HFFc6 (cell line): ENCODE measurements at places on chromosomes 3 and 15.

GRCh38 chr15:85782064-85782463 is 12.7 kb downstream of the KLHL25 start:
- no peak for DNase-seq
- no peak overlapping the region for H3K27ac ChIP-seq
- no peaks in the 10 kb centered on the region; the same call in 1 of the 2 replicates for H3K27me3 ChIP-seq
- H3K4me3 ChIP-seq, result no peak overlapping the region
- H3K4me1 ChIP-seq, result peaks cover 18% of the 10 kb centered on the region
- no peaks in the 10 kb centered on the region for H3K36me3 ChIP-seq

- no peak overlapping the region for H3K4me3 ChIP-seq
- peaks cover 23% of the 10 kb centered on the region for H3K4me1 ChIP-seq
- no peak overlapping the region for H3K27ac ChIP-seq
- no peak for DNase-seq
- no peaks in the 10 kb centered on the region for H3K36me3 ChIP-seq
Measured at GRCh38 chr15:88839146-88839545, 35.9 kb downstream of the ACAN start.

- no peaks in the 10 kb centered on the region; the same call in 1 of the 2 replicates for H3K27me3 ChIP-seq
- no peak overlapping the region for H3K27ac ChIP-seq
- no peak overlapping the region for H3K4me3 ChIP-seq
- no peak for DNase-seq
Measured at GRCh38 chr15:85543741-85544155, 163.3 kb downstream of the AKAP13 start.

- peaks cover 13% of the 10 kb centered on the region for H3K27me3 ChIP-seq
- H3K36me3 ChIP-seq, result no peaks in the 10 kb centered on the region
- H3K27ac ChIP-seq, result no peak overlapping the region
- H3K4me1 ChIP-seq, result peaks cover 3% of the 10 kb centered on the region
- no peak overlapping the region for H3K4me3 ChIP-seq
Measured at GRCh38 chr15:70563561-70564095, 199.7 kb downstream of the UACA start.
